ENCODE measurements at places on chromosomes 2 and 18. TPM values are rescaled to one million over a fixed set of nuclear protein-coding genes. Genes with fewer than 3 reads are reported as not detected.

The SCTR gene
- not detected for total RNA-seq

The PXDN gene
- total RNA-seq: 144 TPM

The FAM237A gene
- not detected for total RNA-seq

The SPC25 gene
- total RNA-seq: not detected

The OR6B2 gene
- not detected for total RNA-seq

The B4GALT6 gene
- total RNA-seq: 6.0 TPM

The G6PC2 gene
- not detected for total RNA-seq

The ANKRD36 gene
- total RNA-seq: 27.8 TPM

The UPP2 gene
- not detected for total RNA-seq

The CAPN14 gene
- 0.33 TPM for total RNA-seq

The SLC19A3 gene
- total RNA-seq: 0.29 TPM

The SCYGR4 gene
- total RNA-seq: not detected

The ALPP gene
- under 0.01 TPM for total RNA-seq

The DTNA gene
- 17.5 TPM for total RNA-seq

The DLX1 gene
- 0.15 TPM for total RNA-seq

The SERPINB2 gene
- total RNA-seq: 6.5 TPM

The CD8A gene
- total RNA-seq: not detected

The KCTD18 gene
- 33.7 TPM for total RNA-seq
